ENCODE measurements at places on chromosomes 4 and X. TPM values are rescaled to one million over a fixed set of nuclear protein-coding genes. Genes with fewer than 3 reads are reported as not detected.

IL2 gene
- total RNA-seq, result not detected

PNMA3 gene
- not detected for total RNA-seq

F11 gene
- total RNA-seq, result not detected

MCUB gene
- 21.4 TPM for total RNA-seq

LAMP2 gene
- total RNA-seq, result 129 TPM

SLIT2 gene
- 13.6 TPM for total RNA-seq

OPN1MW3 gene
- total RNA-seq, result not detected

POU4F2 gene
- total RNA-seq, result not detected

TEX13C gene
- total RNA-seq, result not detected

KIF4A gene
- total RNA-seq, result 19.0 TPM

LRIT3 gene
- total RNA-seq, result not detected

LRPAP1 gene
- total RNA-seq, result 114 TPM

FAM114A1 gene
- 507 TPM for total RNA-seq

SLC2A9 gene
- total RNA-seq, result 0.56 TPM

BTC gene
- not detected for total RNA-seq

NUDT11 gene
- total RNA-seq, result 13.8 TPM

GAGE13 gene
- total RNA-seq, result not detected
